Fibroblast of skin of right biceps (primary cell): ENCODE measurements at places on chromosomes 2 and 18.
A peak's percentile ranks its signal among the peaks of the same experiment; 100 is the strongest.

GRCh38 chr2:47293976-47294375 lies 109.0 kb upstream of the MSH2 start:
- DNase-seq: no peak

- peak; percentile 23 for DNase-seq
These were observed 100.1 kb downstream of the WDPCP start for GRCh38 chr2:63488118-63488713.

DNA sequence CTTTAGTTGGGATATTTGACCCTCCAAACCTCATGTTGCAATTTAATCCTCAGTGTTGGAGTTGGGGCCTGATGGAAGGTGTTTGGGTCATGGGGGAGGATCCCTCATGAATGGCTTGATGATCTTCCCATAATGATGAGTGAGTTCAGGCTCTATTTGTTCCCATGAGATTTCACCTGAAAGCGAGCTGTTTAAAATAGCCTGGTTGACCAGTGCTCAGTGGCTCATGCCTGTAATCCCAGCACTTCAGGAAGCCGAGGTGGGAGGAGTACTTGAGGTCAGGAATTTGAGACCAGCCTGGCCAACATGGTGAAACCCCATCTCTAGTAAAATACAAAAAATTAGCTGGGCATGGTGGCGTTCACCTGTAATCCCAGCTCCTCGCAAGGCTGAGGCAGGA lies 14.9 kb upstream of the PSME4 start:
- no peak for DNase-seq

DNA sequence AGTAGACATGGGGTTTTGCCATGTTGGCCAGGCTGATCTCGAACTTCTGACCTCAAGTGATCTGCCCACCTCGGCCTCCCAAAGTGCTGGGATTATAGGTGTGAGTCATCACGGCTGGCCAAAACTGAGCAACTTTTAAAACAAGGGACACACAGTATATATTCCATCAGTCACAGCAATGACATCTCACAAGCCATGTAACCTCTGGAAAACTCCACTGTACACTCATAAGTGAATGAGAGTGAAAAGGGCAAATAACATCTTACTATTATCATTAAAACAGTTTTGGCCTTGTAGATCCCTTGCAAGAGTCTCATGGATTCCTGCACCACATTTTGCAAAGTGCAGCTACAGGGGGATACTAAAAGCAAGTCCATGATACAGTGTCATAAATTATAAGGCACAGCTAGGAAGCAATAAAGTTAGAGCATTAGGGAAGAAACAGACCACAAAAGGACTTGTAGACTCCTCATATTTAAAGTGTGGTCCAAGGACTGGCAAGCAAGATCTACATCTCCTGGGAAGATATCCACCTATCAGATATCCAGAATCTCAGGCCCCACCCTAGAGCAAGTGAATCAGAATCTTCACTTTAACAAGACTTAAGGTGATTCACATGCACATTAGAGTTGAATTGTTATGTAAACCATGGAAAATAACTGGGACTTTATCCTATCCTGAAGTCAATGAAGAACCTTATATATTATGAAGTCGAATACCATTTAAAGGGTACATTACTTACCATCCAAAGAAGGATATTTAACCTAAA lies 5.7 kb downstream of the SMC6 start:
- peak; percentile 34 for DNase-seq

GRCh38 chr2:156380117-156380645 lies 47.7 kb upstream of the NR4A2 start:
- DNase-seq: peak; percentile 14

DNA sequence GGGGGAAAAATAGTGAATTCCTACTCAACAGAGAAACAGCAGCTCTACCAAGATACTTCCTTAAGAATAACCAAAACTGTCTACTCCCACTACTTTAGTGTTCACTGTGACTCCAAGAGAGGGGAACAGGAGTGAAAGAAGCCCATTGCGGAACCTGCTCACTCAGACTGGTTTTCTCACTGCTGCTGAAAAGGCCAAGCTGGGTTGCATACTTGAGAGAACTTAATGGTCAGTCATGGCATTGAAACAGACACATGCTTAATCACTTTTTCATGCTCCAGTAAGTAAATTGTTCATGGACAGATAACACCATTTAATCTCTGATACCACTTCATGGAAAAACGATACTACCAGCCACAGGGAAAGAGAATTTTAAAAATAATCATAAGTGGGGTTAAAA lies 35.7 kb upstream of the SLC8A1 start:
- no peak for DNase-seq

DNA sequence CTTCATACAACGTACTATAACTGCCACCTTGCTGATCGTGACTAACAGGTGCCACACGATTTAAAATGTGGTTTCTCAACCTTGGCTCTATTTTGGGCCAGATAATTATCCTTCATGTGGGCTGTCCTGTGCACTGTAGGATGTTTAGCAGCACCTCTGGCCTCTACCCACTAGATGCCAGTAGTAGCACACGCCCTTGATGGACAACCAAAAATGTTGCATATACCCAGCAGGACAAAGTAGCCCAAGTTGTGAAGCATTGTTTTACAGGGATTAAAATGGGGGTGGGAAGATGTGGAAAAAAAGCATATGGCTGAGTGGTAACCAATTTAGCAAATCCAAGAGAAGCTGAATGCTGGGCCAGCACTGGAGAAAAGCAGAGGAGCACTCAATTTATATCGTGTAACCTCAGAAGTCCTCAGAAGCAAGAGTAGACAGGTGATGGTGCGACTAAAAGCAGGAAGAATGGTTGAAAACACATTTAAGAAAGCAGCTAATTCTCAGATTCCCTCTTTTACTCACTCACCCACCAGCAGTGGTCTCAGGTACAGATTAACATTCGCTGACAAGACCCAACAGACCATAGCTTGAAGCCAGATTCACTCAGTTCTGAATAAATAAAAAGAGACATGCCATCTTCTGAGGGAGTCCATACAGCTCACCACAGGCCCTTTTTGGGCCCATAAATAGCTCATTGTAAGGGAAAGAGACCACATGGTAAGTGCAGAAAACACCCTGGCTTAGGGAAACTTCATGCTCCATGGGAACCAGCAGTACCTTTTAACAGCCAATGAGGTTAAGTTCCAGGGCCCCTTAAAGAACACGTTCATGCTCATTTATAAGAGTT lies 50.6 kb downstream of the RAPH1 start:
- peak; percentile 21 for DNase-seq

DNA sequence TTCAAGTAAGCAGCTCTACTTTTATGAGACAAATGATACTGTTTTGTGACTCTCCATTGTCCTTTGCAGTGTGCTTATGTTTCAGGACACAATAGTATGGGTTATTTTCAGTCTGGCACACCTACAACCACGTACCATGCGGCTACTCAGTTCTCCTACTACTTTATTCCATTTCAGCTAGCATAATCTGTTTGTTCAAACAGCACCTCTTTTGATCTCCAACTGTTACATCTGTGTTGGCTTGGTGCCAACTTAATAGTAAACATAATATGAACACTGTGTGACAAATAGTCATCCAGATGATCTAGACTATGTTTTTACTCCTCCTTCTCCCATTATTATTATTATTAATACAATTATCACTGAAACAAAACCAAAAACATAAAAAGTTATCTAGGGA lies 40.5 kb downstream of the MYO3B start:
- no peak for DNase-seq

GRCh38 chr2:10257500-10258147 lies 45.1 kb upstream of the HPCAL1 start:
- no peak for DNase-seq

GRCh38 chr2:219957820-219958219 lies 330.4 kb downstream of the SLC4A3 start:
- no peak for DNase-seq

DNA sequence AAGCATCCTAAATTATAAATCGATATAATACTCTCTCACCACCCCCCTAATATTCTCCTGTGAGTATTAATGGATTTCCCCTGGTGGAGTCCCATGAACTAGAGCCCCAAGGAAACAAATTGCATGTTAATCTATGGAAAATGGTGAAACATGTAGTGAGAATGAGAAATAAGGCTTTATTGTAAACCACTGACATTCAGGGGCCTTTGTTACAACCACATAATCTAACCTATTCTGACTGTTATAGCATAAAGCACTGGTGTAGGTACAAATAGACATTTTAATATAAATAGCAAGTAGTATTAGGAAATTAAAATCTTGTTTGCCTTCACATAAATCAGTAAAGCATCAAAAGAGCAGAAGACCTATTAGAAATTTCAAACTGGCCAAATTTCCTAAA lies 65.3 kb upstream of the TLK1 start:
- DNase-seq: no peak

DNA sequence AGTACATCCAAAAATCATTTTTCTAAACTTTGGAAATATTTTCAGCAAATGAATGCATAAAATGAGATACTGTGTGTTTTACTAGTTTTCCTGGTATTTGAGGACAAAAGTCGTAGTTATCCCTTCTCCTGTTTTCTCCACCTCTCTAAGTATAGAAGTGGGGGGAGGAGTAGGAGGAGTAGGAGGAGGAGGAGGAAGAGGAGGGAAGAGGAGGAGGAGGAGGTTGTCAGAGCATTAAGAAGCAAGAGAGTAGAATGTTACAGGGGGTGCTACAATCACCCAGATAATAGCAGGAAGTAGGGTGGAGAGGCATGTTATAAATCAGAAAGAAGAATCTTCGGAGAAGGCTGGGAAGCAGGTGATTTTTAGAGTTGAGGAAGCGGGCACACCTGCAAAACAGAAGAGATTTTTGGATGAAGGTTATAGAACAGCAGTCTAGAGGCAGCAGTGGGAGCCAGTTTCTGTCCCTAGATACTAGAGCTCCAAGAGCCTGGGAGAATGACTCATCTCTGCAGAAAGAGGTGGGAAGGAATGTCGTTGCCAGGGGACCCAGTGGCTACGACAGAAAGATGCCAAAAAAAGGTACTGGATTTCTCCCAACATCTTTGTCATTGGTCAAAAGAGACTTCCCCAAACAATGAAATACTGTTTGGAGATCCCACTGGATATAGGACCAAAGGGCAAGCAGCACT lies 44.2 kb upstream of the AQP4 start:
- no peak for DNase-seq

- DNase-seq: no peak
These were observed 7.7 kb downstream of the KIF1A start for GRCh38 chr2:240812301-240812680.

DNA sequence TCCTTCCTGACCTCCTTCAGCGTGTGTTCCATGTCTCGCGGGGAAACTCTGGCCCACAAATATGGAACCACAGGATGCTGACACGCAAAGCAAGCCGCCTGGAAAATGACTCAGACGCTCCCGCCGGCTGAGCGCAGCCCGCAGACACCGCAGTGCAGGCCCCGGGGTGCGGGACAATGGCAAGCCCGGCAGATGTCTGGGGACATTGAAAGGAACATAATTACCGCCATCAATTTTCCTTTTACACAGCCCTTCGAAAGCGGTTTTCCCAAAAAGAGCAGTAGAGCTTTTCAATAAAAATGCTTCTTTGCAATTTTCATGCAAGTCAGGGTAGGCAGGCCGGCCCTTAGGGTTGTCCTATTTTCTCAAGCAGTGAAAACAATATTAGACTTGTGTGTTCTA lies 159.2 kb upstream of the SH3BP4 start:
- DNase-seq: peak; percentile 75

DNA sequence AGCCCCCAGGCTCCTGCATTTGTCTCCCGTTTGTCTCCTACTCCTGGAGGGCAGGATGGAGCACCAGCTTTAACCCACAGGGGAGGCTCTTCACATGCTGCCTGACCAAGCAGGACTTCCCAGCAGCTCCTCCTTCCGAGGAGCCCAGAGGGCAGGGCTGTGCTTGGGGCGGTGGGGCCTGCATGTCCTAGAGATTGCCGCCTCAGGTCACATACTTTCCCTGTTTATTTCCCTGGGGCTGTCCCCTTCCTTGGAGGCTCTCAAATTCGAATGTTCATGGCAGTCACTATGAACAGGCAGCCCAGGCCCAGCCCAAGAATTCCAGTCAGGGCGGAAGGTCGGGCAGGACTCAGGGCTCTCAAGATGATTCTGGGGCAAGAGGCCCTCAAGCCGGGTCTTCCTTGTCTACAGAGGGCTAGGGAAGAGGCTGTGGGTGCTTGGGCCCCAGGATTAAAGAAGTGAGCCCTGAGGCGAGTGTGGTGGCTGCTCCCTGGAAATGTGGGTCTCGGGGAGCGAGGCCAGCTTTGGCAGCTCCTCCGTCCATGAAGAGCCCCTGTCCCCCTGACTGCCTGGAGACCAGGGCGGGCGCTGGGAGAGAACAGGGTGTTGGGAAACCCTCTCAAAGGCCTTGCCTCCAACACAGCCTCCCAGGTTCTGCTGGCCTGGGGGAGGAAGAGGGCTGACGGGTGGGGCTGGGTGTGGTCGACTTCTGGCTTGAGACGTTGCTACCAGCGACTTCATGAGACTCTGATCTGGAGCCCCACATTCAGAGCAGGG lies 48.9 kb upstream of the HPCAL1 start:
- no peak for DNase-seq

GRCh38 chr2:239609607-239610310 lies 208.9 kb upstream of the HDAC4 start:
- no peak for DNase-seq

DNA sequence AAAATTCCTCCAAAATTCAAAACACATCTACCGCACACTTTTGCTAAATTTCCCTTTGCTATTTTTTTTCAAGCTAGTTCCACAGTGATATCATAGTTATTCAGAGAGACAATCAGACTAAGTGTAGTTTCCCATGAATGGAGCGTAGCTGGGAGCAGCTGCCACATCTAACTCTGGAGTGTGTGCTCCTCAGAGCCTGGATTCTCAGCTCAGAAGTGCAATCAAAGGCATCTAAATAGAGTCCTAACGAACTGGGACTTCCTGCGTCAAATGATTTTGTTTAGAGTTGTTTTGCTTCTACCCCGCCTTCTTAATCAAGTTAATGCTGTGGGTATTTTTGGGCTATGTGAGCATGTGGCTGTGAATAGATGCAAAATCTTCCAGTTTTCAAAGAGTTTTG lies 160.3 kb downstream of the TMEM18 start:
- no peak for DNase-seq

DNA sequence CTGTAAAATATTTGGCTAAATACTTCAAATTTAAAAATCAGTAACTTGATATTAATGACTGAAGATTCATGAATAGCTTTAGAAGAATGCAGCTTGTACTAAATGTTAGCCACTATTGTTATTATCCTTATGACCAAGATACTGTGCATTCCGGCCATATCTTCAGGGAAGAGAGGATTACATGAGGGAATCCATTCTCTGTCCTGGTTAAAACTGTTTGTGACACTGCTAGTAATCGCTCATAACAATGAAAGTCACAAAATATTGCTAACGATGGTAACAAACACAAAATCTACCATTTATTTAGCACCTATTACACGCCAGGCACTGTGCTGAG lies 217.7 kb downstream of the PRKCE start:
- DNase-seq: peak; percentile 78
